ENCODE measurements at places on chromosomes 6 and 20. TPM values are rescaled to one million over a fixed set of nuclear protein-coding genes. Genes with fewer than 3 reads are reported as not detected.

The CRIP3 gene
- polyA plus RNA-seq = 3.7 TPM

The SGK2 gene
- polyA plus RNA-seq = 0.81 TPM

The ELMO2 gene
- 72.0 TPM for polyA plus RNA-seq

The PTPRA gene
- 68.2 TPM for polyA plus RNA-seq

The HLA-DOB gene
- not detected for polyA plus RNA-seq

The DACT2 gene
- 0.48 TPM for polyA plus RNA-seq

The SLC32A1 gene
- polyA plus RNA-seq = 40.0 TPM

The EBF4 gene
- polyA plus RNA-seq = 13.2 TPM

The CYP39A1 gene
- polyA plus RNA-seq = 2.0 TPM

The E2F1 gene
- 2.3 TPM for polyA plus RNA-seq

The HCRTR2 gene
- 7.5 TPM for polyA plus RNA-seq

The C4B gene
- 4.4 TPM for polyA plus RNA-seq

The EYA4 gene
- 2.9 TPM for polyA plus RNA-seq

The SERAC1 gene
- 22.3 TPM for polyA plus RNA-seq

The RAD21L1 gene
- not detected for polyA plus RNA-seq

The AAR2 gene
- polyA plus RNA-seq = 25.4 TPM

The ACOT13 gene
- polyA plus RNA-seq = 14.2 TPM

The GFOD1 gene
- polyA plus RNA-seq = 8.2 TPM

The SLC12A5 gene
- polyA plus RNA-seq = 53.1 TPM

The SLC16A10 gene
- polyA plus RNA-seq = 3.7 TPM

The TP53TG5 gene
- polyA plus RNA-seq = not detected

The CCDC167 gene
- polyA plus RNA-seq = 220 TPM

The ZNF334 gene
- polyA plus RNA-seq = 43.2 TPM

The CCR6 gene
- 0.68 TPM for polyA plus RNA-seq

The TNFRSF6B gene
- not detected for polyA plus RNA-seq

The PCED1A gene
- 132 TPM for polyA plus RNA-seq

The SLC25A27 gene
- 31.1 TPM for polyA plus RNA-seq

The AMD1 gene
- 77.6 TPM for polyA plus RNA-seq

The SDCBP2 gene
- 5.2 TPM for polyA plus RNA-seq

The SMLR1 gene
- not detected for polyA plus RNA-seq

The GTSF1L gene
- not detected for polyA plus RNA-seq

The CD93 gene
- polyA plus RNA-seq = not detected

The C6orf58 gene
- 0.52 TPM for polyA plus RNA-seq

The TMC2 gene
- 0.66 TPM for polyA plus RNA-seq

The TNNC2 gene
- 3.8 TPM for polyA plus RNA-seq

The MYB gene
- 2.9 TPM for polyA plus RNA-seq

The PXT1 gene
- polyA plus RNA-seq = not detected

The PREX1 gene
- polyA plus RNA-seq = 0.44 TPM

The EMILIN3 gene
- 0.30 TPM for polyA plus RNA-seq

The LCA5 gene
- 13.2 TPM for polyA plus RNA-seq

The DEFB128 gene
- polyA plus RNA-seq = not detected

The LY6G6C gene
- 0.88 TPM for polyA plus RNA-seq

The SRMS gene
- not detected for polyA plus RNA-seq

The RAET1L gene
- polyA plus RNA-seq = not detected

The MTFR2 gene
- 1.4 TPM for polyA plus RNA-seq

The IL20RA gene
- polyA plus RNA-seq = not detected

The UQCC2 gene
- polyA plus RNA-seq = 109 TPM

The CAGE1 gene
- polyA plus RNA-seq = not detected

The LY6G6F gene
- not detected for polyA plus RNA-seq

The OR2J3 gene
- polyA plus RNA-seq = not detected

The HLA-DRB1 gene
- polyA plus RNA-seq = not detected

The GLP1R gene
- polyA plus RNA-seq = not detected

The GNRH2 gene
- 1.9 TPM for polyA plus RNA-seq

The SCRT2 gene
- polyA plus RNA-seq = 3.8 TPM
